Stimulated activated CD4-positive, alpha-beta T cell treated with anti-CD3 and anti-CD28 coated beads, Interleukin-4, amount 100 ng/mL, for 48 hours (primary cell): ENCODE measurements at places on chromosomes 4 and X.

GRCh38 chrX:68084765-68085164 lies 348.5 kb downstream of the OPHN1 start:
- DNase-seq = no peak

DNA sequence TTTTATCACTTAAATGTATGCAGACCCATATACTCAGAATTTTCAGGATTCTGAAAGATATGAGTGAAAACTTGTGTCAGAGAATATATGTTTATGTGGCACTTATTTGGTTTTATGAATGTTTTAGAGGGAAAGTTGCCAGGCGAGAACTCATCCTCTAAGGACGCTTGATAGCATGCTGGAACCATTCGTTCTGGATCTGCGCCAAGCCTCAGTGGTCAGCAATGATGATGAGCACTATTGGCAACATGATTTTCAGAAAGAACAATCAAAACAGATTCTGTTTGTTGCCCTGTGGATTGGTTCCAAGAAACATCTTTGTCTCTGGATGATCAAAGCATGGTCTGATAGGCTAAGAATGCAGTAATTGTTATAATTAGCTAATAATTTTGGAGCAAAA lies 32.1 kb upstream of the RAPGEF2 start:
- no peak for DNase-seq

DNA sequence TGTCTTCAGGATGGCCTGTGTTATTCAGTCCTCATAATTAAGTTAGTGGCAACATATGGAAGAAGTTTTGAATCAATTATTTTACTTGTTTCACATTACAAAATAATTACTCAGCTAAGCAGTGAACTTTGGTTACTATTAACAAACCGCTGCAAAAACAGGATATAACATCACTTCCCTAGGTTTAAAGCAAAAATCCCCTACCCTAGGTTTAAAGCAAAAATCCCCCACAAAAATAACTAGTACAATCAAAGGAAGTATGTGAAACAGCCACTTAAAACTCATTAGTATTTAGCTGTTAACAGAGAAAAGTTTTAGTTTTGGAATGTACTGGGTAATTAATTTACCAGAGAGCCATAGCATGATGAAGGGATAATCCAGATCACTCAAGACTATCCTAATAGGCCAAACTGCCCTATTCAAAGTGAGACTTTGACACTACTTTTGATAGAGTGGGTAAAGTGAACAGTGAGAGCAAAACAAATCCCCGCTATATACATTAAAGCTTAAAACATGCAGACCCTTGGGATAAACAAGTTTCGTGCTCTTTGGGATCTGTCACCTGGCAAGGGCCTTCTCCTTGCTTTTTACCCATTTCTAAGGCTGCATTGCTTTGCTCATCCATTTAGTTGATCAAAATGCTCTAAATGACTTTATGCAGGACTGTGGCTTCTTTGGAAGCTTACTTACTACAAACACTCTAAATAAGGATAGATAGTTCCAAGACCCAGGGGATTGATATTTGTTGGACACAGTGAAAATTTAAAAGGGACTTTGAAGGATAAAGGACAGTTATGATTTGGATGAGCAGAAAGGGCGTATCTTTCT lies 36.4 kb upstream of the GPR174 start:
- no peak for DNase-seq

GRCh38 chr4:153257151-153257620 lies 52.9 kb downstream of the TRIM2 start:
- peak; percentile 18 for DNase-seq

- DNase-seq = no peak
Observed at GRCh38 chr4:15366721-15367120, 61.1 kb upstream of the C1QTNF7 start.

DNA sequence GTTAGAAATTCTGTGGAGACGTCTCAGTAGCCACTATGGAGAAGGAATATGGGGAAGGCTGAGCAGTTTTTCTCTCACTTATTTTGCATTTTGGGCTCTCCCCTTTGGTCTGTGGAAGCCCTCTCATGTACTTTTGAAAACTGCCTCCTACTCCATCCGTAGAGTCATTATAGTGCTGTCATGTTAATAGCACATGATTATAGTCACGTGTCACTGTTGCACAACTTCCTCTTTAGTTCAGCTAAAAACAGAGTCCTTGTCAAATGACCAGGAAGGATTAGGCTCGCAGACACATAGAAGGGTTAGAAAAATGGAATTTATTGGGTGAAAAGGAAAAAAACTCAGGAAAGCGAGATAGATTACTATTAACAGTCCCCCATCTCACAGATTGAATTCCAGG lies 258.2 kb upstream of the CXorf51A start:
- no peak for DNase-seq
